Stimulated activated CD8-positive, alpha-beta memory T cell treated with anti-CD3 and anti-CD28 coated beads, Interleukin-2, amount 100 ng/mL, for 1 hour (primary cell): ENCODE measurements at places on chromosomes 7 and 10.

GRCh38 chr10:64867501-64867962 lies 1346.3 kb downstream of the REEP3 start:
- DNase-seq: no peak

- no peak for DNase-seq
These were observed 42.3 kb downstream of the SH2D4B start for GRCh38 chr10:80579849-80580637.

DNA sequence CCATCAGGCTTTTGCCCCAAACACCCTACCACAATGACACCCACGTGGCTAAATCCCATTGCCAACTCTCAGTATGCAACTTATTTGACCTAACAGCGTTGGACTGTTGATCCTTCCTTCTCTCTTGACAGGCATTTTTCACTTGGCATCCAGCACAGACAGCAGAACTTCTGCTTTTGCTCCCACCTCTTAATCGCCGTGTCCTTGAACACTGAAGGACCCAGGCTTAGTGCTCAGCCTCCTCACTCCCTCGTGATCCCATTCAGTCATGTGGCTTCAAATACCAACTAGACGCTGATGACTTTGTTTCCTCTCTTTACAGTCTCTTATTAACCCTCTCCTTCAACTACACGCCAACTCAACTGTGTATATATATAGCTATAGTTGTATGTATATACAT lies 25.0 kb downstream of the ZFAND2A start:
- DNase-seq: no peak

DNA sequence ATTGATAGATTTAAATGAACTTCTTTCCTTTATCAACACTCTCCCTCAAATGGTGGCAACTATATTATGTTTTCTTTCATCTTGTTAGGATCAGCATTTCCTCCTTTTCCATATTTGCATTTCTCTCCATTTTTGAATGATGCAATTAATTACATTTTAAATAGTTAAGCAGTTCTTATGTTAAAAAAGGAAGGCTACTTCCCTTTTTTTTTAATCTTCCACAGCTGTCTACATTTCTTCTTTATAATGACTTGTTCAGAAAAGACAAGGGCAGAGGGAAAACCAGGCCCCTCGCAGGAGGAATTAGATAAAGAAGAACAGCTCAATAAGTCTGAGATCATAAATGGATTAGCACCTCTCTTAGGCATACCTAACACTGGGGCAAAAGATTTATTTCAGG lies 208.9 kb downstream of the ARL4A start:
- DNase-seq: no peak

DNA sequence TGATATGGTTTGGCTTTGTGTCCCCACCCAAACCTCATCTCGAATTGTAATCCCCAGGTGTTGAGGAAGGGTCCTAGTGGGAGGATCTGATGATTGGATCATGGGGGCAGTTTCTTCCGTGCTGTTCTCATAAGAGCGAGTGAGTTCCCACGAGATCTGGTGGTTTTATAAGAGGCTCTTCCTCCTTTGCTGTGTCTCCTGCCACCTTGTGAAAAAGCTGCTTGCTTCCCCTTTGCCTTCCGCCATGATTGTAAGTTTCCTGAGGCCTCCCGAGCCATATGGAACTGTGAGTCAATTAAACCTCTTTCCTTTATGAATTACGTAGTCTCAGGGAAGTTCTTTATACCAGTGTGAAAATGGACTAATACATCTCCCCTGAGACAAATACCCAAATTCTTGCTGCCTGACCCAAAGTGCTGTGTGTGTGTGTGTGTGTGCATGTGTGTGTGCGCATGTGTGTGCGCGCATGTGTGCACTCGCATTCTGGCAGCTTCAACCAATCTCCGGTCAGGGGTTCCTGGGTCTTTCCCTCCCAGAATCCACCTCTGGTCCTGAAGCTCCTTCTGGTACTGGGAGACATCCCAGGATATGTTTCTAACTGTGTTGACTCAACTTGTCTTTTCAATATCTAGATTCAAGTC lies 98.1 kb upstream of the LRRC4 start:
- DNase-seq: no peak

DNA sequence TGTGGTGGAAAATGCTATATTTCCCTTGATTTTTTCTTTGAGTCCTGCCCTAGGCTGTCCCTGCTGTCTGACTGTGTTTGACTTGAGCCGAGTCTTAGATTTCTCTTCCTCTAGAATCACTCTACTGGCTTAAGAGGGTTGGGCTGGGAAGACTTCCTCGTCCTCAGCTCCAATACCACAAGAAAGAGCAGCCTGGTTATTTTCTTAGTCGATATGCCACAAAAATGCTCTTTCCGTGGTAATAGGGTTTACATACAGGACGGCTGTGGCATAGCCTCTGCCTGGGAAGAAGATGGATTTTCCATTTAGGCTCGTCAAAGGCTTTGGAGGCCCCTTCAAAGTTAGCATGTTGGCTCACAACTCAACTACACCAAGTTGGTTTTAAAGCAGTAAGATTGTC lies 212.0 kb upstream of the IGFBP3 start:
- DNase-seq: no peak

- DNase-seq: no peak
These were observed 31.9 kb downstream of the RSBN1L start for GRCh38 chr7:77727936-77728701.

- no peak for DNase-seq
These were observed 18.5 kb downstream of the ARMC10 start for GRCh38 chr7:103093429-103093828.

- no peak for DNase-seq
These were observed 127.0 kb downstream of the CCNY start for GRCh38 chr10:35463105-35463867.

DNA sequence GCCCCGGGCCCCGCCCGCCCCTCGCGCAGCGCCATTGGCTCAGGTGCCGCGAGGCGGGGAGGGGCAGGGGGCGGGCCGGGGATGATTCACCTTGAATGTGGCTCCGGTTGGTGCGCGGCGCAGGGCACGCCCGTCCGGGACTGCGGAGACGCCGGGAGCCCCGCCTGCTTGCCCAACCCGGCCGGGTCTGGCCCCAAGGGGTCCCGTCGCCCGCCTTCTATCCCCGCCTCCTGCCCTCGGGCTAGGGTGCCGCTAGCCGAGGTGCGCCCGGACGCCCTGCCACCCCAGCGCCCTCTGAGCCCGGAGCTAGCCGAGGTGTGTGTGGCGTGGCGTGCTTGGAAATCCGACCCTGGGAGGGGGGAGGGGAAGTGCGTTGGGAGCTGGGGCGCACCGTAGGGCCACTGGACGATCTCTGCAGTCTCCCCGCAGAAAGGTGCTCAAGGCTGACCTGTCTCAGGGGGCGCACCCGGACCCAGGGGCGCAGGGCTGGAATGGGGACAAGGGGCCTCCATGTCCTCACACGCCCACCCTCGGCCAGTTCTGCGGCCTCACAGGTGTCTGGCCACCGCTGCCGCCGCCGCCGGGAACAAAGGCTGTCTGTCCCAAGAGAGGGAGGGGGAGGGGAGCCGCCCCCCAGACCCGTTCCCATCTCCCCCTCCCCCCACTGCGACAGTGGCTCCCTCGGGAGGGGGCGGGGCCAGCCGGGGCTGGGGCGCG lies 168.9 kb downstream of the NRF1 start:
- DNase-seq: peak; percentile 59

- DNase-seq: no peak
These were observed 1079.0 kb downstream of the KCNMA1 start for GRCh38 chr10:76558586-76558985.

- DNase-seq: no peak
These were observed 93.4 kb downstream of the SNX13 start for GRCh38 chr7:17846935-17847334.

GRCh38 chr7:134422638-134423037 lies 36.3 kb downstream of the AKR1B1 start:
- no peak for DNase-seq

GRCh38 chr10:84537447-84537931 lies 209.1 kb downstream of the CCSER2 start:
- no peak for DNase-seq
